ENCODE measurements at places on chromosomes 2 and 18. TPM values are rescaled to one million over a fixed set of nuclear protein-coding genes. Genes with fewer than 3 reads are reported as not detected.

MC5R gene
- not detected for total RNA-seq

CD302 gene
- 0.24 TPM for total RNA-seq

CHRNG gene
- total RNA-seq: not detected

TMEM163 gene
- total RNA-seq: not detected

RIOK3 gene
- total RNA-seq: 34.7 TPM
